ENCODE measurements at places on chromosomes 6 and 20. TPM values are rescaled to one million over a fixed set of nuclear protein-coding genes. Genes with fewer than 3 reads are reported as not detected.

GRCh38 chr20:41927655-41928054 is 309.5 kb upstream of the CHD6 start:
- no peaks in the 10 kb centered on the region for H3K36me3 ChIP-seq
- no peak overlapping the region for H3K27ac ChIP-seq
- no peak overlapping the region for H3K4me3 ChIP-seq
- no peak for DNase-seq
- H3K4me1 ChIP-seq, result no peaks in the 10 kb centered on the region
- no peaks in the 10 kb centered on the region for H3K27me3 ChIP-seq

DNA sequence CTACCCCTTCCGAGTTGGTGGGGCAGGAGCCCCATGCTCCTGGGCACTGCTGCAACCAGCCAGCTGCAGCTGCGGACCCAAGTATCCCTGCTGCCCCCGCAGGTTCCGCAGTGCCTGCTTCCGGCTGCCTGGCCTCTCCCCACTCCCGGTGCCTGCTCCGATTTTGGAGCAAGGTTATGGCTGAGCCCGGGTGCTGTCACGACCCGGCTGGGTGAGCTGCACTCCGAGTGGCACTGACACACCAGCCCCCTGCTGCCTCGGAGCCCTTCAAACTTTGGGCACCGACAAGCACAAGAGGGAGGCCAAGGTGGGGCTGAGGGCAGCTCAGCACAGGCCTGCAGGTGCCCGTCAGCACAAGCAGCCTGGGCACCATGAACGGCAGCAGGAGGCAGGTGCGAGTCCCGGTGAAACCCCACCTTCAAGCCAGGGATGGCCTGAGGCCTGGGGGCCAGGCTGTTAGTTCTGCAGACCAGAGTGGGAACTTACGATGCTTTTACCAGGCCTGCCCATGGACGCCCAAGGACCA is 25.9 kb upstream of the HACE1 start:
- H3K4me1 ChIP-seq, result no peaks in the 10 kb centered on the region
- no peak overlapping the region for H3K4me3 ChIP-seq
- H3K27ac ChIP-seq, result no peak overlapping the region
- no peaks in the 10 kb centered on the region for H3K27me3 ChIP-seq
- no peaks in the 10 kb centered on the region for H3K36me3 ChIP-seq
- no peak for DNase-seq

Gene ERVFRD-1
- not detected for total RNA-seq

DNA sequence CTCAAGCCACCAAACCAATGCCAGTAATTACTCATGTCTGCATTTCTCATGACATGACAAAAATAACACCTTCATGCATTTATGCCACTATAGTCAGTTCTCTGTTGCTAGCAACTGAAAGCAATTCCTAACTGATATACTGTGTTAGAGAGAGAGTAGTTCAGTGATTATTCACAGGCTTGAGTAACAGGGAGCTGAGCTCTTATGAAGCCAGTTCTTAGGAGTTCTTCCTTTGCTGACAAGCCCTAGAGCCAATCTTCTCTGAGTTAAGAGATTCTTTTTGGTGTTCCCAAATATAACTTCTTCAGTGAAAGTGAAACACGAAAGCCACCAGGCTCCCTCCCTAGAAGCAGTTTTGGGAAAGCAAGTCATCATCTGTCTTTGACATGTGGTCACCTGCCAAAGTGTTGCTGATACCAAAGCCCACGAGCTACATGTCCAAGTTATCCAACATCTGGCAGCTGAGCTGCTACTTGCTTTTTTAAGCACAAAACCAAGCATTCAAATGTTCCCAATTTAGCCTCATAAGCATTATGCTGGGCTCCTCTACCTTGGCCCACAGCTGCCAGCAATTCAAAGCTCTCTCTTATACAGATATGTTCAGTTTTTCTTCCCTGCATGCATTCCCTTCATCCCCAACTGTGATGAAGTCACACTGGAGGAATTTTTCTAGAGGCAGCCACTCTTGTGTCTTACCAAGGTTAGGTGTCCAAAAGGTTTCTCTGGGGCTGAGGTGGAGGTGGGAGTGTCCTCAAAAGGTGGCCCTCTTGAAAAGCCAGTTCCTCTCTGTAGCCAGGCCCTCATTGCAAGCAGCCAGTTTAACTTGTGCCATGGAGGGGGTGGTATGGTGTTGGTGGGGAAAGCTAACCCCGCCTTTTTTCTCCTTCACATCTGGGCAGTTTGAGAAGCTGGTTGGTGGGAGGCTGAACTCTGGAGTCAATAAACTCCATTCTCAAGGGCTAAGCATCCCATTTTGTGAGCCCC is 92.7 kb upstream of the ARMC2 start:
- DNase-seq, result no peak
- no peak overlapping the region for H3K4me3 ChIP-seq

DNA sequence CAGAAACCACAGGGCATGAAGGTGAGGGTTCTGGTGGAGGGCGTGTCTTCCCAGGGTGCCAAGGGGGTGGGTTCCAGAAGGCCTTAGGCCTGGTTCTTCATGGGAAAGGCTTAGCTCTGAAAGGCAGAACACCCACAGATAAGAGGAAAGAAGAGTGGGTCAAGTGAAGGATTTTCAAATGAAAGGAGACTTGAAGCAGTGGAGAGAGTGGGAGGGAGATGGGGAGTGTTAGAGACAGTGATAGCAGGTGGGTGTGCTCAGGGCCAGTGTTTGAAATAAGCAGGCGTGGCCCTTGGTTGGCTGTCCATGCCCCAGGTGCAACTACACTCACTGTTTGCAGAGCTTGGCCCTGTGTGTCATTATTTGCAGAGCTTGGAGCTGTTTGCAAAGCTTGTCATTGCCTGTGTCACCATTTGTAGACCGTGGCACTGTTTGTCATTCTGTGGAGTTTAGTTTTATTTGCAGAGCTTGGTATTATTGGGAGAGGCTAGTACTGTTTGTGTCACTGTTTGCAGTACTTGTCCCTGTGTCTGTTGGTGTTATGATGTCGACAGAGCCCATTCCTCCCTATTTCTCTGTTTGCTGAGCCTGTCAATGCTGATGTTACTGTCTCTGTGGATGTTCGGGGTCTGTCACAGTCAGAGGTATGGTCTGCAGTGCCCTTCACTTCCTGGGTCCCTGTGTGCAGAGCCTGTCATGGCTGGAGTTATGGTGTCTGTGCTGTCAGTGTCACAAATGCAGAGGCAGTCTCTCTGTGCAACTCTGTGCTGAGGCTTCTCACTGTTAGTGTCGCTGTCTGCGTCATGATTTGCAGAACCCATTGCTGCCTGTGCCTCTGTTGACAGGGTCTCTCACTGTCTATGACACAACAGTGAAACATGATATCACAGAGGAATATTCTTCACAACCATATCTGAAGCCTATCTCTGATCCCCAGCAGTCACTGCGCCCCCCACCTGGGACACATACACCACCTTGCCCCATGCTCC is 127.7 kb upstream of the LRFN2 start:
- H3K27me3 ChIP-seq, result no peaks in the 10 kb centered on the region
- H3K4me1 ChIP-seq, result no peaks in the 10 kb centered on the region
- H3K36me3 ChIP-seq, result no peaks in the 10 kb centered on the region

Gene KHDRBS2
- not detected for total RNA-seq

Gene COL21A1
- not detected for total RNA-seq
